H9 (cell line): ENCODE measurements at places on chromosomes 2 and 18.
A peak's percentile ranks its signal among the peaks of the same experiment; 100 is the strongest.

- no peak for DNase-seq
Observed at GRCh38 chr2:43537137-43537536, 58.7 kb downstream of the THADA start.

GRCh38 chr2:142495141-142495540, 364.3 kb upstream of the LRP1B start:
- DNase-seq = no peak

GRCh38 chr2:235324324-235324723, 169.5 kb upstream of the AGAP1 start:
- DNase-seq = peak; percentile 56

- no peak for DNase-seq
Observed at GRCh38 chr2:30688956-30689401, 118.3 kb downstream of the CAPN13 start.

DNA sequence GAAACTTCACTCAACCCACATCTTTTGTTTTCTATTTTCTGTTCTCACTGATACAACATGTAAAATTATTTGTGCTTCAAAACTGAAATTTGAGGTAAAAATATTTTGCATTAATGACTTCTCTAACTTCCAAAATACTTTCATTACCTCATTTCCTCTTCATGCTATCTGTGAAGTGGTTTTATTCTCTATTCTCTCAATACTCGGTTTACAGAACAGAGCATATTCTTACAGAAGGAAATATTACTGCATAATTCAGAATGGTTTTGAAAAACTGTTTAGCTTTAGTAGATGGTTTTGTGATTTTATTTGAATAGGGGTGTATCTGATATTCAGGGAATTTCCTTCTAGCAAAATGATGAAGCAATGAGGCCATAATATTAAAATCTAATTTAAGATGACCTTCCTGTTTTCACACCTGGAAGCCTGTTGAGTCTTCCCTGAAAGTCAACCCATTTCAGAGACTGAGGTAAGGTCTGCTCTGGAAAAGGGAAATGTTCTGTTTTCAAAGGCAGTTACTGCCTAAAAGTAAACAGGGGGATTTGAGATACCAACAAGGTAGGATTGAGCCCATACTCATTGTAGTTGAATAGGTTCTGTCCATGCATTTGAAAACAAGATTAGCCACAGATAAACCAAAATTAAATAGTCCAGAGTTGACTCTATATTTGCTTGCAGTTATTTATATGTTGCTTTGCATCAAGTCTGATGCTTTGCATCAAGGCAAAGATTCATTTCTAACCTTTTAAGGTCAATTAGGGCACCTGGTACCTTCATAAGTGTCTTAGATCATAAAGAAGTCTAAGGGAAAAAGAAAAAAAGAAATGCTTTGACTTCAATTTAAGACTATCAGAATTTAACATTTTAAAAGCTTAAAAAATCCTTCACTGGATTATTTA, 50.8 kb upstream of the PEX13 start:
- no peak for DNase-seq

GRCh38 chr2:54029721-54030395, 59.1 kb upstream of the PSME4 start:
- no peak for DNase-seq

GRCh38 chr18:46950064-46950656, 32.8 kb downstream of the KATNAL2 start:
- DNase-seq = no peak

DNA sequence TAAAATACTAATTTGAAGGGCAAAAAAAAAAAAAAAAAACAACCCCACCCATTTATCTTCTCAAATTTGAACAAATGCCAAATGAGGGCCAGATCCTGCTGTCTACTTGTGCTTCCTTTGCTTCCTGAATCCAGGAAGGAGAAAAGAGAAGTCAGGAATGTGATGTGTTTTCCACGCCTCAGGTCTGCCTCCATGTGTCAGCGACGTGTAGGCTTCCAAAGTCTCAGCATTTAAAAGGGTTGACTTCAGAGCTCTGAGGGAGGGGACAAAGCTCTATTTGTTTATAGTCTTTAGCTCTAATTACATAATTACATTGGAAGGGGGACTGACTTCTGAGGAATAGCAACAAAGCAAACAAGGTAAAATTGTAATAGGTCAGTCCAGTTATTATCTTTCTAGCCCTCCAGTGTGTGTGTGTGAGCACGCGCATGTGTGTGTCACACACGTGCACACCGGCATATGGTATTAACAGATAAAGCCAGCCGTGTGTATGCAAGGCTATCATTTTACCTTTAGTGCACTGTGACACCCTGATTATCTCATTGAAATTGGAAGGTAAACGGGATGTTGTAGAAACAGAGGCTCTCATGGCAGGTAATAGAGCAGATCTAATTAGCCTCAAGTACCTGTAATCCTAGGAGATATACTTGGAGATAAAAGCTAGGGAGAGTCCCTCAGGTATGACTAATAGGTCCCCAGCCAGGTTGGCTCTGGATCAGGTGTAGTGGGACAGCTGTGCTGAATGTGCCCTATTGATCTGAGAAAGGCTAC, 911.4 kb upstream of the ZEB2 start:
- peak; percentile 38 for DNase-seq

- no peak for DNase-seq
Observed at GRCh38 chr2:207432453-207432852, 97.3 kb upstream of the CREB1 start.

GRCh38 chr2:72613931-72614330, 211.9 kb downstream of the EXOC6B start:
- DNase-seq = no peak

- no peak for DNase-seq
Observed at GRCh38 chr18:26185267-26185666, 41.0 kb upstream of the TAF4B start.

GRCh38 chr2:157192445-157193423, 64.8 kb upstream of the GALNT5 start:
- DNase-seq = no peak

- no peak for DNase-seq
Observed at GRCh38 chr2:7024261-7024660, 107.0 kb downstream of the RNF144A start.

GRCh38 chr18:54991981-54992380, 32.7 kb upstream of the CCDC68 start:
- DNase-seq = no peak

- DNase-seq = no peak
Observed at GRCh38 chr2:159925975-159926374, 128.0 kb upstream of the CD302 start.

DNA sequence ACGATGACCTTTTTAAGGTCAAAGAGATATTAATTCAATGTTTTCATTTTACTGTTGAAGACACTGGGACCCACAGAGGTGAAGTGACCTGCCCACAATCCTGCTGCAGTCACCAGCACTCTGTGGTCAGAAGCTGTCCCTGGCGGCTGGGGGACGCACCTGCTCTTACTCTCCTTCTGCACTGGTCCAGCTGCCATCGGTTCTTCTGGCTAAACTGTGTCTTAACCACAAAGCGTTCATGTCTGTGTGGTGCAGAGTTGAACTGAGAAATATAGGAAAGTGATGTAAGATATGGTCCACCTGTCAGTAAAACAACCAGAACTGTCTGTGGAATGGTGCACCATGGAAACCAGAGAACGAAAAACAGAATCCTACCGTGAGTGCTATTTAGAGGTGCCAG, 44.9 kb upstream of the SMIM21 start:
- no peak for DNase-seq

DNA sequence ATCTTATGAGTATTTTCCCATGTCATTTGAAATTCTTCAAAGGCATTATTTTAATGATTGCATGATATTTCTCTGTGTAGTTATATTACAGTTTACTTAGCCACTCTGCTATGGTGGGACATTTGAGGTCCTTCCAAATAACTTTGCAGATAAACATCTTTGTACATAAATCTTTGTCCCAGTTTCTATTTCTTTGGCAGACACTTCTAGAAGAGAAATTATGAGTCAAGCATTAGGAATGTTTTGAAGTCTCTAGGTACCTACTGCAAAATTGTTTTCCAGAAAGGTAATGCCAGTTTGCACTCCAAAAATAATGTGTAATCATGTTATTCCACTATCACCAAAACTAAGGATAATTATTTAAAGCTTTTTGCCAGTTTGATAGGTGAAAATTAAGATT, 149.7 kb downstream of the EN1 start:
- no peak for DNase-seq

DNA sequence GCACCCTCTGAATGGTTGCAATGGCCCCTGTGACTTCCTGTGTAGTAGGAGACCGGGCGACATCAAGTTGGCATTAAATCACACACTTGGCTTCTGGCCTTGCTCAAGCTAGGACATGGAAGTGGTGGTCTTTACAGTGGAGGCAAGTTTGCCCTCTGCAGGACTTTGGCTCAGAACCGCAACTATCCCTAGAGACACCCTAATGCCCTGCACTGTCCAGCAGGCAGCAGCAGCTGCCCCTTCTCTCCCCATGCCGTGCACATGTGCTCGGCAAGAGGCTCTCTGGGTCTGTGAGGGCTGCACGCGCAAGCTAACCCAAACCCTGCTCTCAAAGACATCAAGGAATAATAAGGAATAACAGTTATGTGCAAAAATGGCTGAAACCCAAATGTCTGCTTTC, 106.5 kb downstream of the COL6A3 start:
- DNase-seq = no peak

DNA sequence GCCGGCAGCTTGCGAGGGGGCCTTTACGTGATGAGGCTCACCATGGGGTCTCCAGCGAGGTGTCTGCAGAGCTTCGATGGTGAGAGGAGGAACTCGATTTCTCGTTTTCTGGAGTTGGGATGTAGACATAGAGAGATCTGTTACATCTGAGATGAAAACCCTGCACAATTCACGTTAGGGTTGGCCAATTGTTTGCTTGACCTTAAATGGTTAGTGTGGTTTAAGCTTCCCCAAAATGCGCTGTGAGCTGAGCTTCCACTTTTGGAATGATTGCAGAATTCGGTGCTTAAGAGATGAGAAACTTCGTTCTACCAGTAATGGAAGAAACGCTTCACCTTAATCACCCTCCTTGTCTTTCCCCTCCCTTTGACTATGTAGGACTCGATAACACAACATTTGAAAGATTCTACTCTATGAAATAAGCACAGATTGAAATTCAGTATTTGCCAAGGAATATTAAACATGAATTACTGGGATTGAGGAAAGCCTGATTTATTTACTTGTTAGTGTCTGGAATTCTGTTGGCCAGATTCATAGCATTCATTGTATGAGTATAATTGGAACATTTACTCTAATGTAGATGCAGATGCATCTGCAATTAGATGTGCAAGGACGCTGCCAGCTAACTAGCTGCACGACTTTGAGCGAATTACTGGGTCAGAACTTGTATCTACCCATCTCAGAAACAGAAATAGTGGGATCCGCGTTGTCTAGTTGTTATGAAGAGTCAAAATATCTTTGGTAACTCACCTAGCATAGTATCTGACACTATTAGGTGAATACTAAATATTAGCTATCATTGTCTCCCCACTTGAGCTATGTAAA, 1.6 kb upstream of the KLF7 start:
- DNase-seq = no peak

GRCh38 chr2:194815475-194815874, 841.6 kb upstream of the SLC39A10 start:
- DNase-seq = no peak

DNA sequence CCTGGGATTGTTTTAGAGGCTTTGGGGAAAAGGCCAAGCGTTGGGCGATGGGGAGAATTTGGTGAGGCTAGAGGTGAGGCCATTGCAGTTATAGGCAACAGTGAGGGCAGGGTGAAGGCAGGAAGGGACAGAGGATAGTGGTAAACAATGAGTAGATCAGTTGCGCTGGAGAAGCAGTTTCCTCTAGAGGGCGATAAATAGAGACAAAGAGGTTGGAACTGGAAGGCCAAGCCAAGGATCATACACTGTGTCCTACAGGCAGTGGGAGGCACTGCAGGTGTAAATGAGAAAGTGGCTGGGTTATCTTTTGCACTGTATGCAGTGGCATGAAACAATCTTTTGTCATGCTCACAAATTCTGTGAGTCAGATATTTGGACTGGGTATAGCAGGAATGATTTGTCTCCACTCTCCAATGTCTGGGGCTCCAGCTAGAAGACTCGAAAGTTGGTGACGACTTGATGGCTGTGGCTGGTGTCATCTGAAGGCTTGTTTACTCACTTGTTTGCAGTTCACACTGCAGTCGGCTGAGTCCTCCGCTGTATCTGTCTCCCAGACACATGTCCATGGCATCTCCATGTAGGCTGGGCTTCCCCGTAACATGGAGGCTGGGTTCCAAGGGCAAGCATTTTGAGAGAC, 82.1 kb downstream of the TNP1 start:
- DNase-seq = peak; percentile 82

DNA sequence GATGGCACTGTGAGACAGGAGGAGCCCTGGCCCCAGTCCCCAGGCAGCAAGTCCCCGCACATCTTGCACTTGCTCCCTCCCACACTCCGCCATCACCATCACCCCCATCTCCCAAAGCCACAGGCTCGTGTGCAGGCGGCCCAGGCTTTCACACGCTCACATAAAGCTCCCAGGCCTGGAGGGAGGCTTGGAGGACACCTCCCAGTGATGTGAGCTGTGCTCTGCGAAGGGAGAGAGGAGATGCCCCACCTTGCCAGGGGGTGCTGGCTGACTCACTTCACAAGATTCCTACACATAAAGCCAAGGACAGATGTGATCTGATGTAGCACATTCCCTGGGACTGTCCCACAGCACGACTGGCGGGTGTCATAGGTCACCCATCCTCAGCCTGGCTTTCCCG, 28.9 kb downstream of the CELF4 start:
- DNase-seq = no peak

GRCh38 chr2:172848519-172848918, 112.9 kb downstream of the RAPGEF4 start:
- no peak for DNase-seq

DNA sequence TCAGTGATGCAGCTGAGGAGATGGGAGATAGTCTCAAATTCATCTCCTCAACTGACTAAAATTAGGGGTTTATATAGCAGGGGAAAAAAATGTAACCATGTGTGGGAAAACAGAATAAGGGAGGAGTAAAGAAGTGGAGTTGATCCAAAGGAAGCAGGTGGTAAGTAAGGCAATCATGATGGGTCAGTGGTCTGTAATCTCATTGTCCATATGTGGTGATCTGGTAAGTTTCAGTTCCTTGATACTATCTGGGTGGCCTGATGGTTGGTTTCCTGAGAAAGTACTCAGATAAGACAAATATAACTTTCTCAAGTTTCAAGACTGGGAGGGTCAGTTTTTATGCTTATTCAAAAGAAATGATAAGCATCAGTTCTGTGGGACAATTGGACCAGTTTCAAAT, 312.3 kb upstream of the KCNJ3 start:
- no peak for DNase-seq

GRCh38 chr2:42653908-42654445, 85.5 kb downstream of the MTA3 start:
- DNase-seq = no peak

DNA sequence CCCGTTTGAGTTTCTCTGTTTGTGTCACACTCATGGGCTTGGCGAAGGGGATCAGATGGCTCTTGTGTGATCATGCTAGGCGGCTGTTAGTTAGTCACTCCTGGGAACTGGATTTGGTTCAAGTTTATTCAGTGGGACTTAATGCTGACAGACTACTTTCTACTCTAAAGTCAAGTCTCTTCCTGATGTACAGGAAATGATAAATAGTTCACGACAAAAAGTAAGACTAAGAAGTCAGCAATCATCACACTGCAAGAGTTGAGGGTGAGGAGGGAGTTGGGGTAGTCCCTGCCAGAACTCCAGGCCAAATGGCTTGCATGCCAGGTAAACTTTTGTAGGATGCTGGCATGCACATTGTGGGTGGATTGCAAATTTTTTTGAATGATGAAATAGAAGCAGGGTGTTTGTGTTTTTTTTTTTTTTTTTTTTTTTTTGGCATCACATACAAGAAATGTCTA, 25.1 kb upstream of the CCL20 start:
- no peak for DNase-seq

- DNase-seq = peak; percentile 70
Observed at GRCh38 chr18:38545071-38545470, 979.5 kb upstream of the CELF4 start.
